ENCODE measurements at places on chromosomes 1 and 21. TPM values are rescaled to one million over a fixed set of nuclear protein-coding genes. Genes with fewer than 3 reads are reported as not detected.

DNA sequence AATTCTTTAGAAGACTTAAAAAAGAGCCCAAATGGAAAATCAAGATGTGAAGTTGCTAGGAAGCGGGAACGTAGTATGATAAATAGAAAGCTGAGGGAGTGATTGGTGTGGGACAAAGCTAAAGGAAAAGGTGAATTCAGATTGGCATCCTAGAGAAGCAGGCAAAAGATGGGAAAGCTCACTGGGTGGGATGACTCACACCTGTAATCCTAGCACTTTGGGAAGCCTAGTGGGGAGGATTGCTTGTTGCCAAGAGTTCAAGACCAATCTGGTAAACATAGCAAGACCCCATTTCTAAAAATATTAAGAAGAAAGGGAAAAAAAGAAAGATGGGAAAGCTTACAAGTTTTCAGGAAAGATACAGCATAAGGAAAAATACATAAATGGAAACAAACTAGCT, 1.8 kb downstream of the MRPS21 start:
- no peak for DNase-seq

DNA sequence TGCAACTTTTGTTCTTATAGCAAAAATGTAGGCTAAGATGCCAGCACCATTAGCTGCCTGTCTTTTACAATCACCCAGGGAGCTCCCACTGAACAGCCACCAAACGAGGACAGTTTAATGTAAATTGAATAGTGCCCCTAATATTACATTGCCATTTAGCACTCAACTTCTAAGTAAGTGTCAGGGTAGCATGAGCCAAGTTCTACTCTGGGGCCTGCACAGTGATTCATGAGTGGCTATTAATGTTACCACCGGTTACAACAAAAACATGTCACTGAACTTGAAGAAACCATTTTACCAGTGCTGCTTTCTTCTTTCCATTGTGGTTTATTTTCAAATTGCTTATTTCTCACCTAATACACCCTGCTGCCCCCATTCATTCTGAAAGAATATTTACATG, 295.6 kb upstream of the RRP15 start:
- no peak for DNase-seq

- no peak for DNase-seq
These were observed 55.3 kb downstream of the NTPCR start for GRCh38 chr1:233005703-233006102.

DNA sequence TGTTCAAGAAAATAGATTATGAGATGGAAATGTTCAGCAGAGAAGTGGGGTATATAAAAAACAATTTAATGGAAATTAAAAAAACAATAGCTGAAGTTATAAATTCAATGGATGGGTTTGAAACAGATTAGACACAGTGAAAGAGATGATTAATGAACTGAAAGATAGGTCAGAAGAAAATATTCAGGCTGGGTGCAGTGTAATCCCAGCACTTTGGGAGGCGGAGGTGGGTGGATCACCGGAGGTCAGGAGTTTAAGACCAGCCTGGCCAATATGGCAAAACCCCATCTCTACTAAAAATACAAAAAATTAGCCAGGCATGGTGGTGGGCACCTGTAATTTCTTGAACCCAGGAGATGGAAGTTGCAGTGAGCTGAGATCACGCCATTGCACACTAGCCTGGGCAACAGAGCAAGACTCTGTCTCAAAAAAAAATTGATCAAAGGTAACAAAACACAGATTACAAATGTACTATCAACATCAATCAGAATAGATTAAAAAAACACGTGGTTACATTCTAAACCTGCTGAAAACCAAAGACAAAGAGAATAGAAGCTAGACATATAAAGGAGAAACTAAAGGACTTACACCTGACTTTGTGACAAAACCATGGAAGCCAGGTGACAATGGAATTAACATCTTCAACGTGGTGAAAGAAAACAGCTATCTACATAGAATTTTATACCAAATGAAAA, 4.8 kb upstream of the SUMO3 start:
- no peak for DNase-seq

GRCh38 chr1:65222340-65222940, 74.4 kb downstream of the AK4 start:
- DNase-seq = no peak

GRCh38 chr21:32543975-32544374, 41.3 kb downstream of the TCP10L start:
- DNase-seq = no peak

GRCh38 chr1:244965185-244966030, 101.1 kb upstream of the HNRNPU start:
- DNase-seq = no peak

The MYOG gene
- total RNA-seq = not detected

The PRR9 gene
- total RNA-seq = not detected

The TNFRSF18 gene
- 3.0 TPM for total RNA-seq

The POU3F1 gene
- total RNA-seq = 9.3 TPM
